H9 (cell line): ENCODE measurements at places on chromosomes 6 and 20.

DNA sequence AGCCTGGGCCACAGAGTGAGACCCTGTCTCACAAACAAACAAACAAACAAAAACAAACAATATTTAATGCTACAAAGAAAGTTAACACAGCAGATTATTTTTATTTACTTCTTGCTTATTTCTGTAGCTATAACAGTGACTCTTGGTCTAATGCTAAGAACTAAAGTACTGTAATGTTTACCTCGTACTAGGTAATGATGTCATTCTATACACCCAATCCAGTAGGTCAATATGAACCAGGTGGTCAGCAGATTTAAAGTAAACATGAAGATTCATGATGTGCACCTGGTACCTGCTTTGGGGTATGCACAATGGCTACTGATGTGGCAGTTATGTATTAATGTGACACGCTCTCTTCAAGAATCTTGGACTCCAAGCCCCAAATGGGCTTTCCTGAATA lies 36.6 kb upstream of the CARMIL1 start:
- DNase-seq: no peak

GRCh38 chr6:17640477-17640917 lies 40.4 kb downstream of the FAM8A1 start:
- no peak for DNase-seq

- no peak for DNase-seq
Measured at GRCh38 chr6:46756469-46757213, 9.9 kb downstream of the ANKRD66 start.

- DNase-seq: peak; percentile 59
Measured at GRCh38 chr6:11043961-11044711, at the start of gene ELOVL2. ELOVL2 (minus strand) TSS chr6:11044305; CDS start chr6:11044230, 75 bp downstream.

DNA sequence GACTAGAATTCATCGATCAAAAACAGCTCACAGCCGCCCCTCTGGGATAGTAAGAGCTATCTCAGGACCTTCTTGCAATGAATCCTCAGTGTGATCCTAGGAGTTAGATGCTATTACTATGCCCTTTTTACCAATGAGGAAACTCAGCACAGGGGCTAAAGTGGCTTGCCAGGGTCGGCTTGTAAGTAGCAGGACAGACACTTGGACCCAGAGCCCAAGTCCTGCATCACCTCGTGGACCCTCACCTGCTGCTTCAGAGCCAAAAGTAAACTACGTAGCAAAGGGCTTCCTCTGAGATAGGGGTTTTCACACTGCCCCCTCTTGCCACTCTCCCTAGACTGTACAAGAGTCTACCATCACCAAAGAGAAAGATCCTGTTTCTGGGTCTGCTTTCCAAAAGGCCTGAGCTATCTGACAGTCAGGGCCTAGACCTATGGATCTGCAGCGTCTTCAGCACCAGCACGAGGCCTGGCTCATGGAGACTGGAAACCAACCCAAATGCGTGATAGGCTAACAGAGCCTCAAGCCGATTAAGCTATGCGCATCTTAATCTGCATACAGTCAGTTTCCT lies 172.3 kb downstream of the ANKRD60 start:
- DNase-seq: no peak

DNA sequence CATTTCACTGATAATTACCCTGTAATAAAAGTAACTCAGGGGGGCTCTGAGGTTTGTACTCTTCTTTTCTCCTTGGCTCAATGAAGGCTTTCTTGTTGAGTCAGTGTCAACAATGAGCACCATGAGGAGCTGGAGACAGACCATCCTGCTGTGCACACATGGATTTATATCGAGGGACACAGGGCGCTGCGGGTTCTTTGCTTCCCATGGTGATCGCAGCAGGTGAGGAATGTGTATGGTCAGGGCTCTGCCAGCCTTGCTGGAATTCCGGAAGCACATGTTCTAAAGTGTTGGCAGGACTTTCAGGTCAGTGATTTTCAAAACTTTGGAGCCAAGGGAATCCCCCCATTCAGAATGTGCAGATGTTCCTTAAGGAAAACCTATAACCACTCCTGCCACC lies 27.1 kb downstream of the SMOC2 start:
- DNase-seq: no peak

DNA sequence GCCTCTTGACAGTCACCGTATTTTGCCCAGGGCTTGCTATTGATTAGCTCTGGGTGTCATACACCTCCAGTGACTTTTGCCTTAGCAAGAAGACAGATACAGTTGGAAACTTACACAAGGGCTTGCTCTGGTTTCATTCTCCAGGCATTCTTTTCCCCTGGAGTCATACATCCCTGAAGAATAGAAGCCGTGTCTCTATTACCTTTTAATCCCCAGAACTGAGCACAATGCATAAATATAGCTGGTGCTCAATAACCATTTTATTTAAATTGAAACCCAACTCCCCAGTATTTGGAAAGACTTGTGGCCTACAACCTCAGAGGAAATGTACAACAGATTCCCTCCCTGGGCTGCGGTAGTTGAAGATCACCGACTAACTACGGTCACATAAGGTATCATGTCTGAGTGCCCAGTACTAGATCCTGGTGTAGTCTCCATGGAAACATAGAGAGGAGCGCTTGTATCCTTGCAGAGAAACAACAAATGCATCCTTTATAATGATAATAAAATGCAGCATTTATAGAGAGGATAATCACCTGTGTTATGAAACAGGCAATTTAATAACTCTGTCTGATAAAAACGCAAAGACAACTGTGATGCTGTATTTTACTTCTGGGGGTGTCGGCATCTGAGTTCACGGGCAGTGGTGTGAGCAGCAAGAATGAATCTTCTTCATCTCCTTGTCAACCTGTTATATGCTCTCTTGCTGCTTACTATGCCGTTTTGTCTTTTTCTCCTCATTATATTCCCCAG lies 401.2 kb upstream of the AGPAT4 start:
- DNase-seq: no peak

DNA sequence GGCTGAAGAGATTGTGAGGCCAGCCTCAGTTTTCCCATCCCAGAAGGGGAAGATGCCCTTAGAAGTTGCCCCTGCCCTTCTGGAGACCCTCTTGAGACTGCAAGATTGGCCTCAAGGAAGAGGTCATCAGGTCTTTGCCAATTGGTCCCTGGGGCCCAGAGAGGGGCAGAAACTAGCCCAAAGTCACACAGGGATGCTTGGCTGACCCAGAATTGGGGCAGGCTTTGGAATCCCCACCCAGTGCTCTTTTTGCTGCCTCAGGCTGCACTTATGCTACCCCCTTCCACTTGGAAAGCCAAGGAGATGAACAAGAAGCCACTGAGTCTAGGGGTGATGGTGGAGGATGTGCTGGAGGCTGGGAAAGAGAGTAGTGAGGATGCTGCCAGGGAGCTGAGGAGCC lies 24.9 kb upstream of the FKBP1A start:
- DNase-seq: no peak

GRCh38 chr6:52390361-52390727 lies 28.4 kb downstream of the PAQR8 start:
- DNase-seq: no peak

DNA sequence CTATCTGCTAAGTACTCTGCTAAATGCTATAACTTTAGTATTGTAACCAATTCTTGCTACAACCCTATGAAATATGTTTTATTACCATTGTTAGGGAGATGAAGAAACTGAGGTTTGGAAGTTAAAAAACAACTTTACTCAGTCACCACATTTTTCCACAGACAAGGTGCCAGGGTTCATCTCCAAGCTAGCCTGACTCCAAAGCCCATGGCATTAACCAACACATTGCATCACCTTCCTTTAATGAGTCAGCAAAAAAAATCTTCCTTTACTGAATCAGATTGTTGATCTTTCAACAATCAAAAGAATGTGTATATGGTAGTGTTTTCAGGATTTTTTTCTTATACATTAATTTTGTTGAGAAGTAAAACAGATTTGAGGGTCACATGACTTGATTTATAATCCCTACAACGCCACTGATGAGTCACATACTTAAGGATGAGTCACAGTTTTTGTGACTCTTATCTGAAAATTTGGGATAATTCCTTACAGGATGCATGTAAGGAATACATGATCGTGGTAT lies 41.5 kb downstream of the MAN1A1 start:
- DNase-seq: no peak

DNA sequence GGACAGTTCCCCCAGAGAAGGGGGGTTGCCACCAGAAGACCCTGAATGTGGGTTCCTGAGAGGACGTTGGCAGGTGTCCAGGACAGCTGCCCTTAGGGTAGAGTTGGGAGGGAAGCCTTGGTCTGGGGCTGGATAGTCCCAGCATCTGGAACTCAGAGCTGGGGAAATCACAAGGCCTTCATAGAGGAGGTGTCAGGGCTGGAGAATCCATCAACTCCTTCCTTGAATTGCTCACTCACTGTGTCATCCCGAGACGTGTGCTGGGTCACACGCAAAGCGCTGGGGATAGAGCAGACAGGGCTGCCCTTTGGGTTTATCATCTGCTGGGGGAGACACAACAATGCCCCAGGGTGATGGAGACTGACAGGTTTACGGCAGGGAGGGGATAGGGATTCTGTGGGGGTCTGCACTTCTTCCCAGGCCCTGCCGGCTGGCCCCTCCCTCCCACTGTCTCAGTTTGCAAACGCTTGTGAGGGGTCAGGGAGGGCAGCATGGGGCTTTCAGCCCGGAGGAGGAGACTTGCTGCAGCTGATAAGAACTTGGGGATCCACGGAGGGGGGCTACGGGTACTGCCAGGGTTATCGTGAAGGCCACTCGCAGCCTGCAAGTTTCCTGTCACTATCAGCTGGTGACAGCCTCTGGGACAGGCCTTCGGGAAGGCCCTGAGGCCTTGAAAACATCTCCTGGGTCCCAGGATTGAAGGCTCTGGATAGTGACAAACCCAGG lies 18.6 kb downstream of the RBM38 start:
- no peak for DNase-seq

GRCh38 chr6:63819831-63820230 lies 184.2 kb downstream of the PHF3 start:
- DNase-seq: no peak

- no peak for DNase-seq
Measured at GRCh38 chr6:166222631-166223030, 55.0 kb upstream of the TBXT start.

DNA sequence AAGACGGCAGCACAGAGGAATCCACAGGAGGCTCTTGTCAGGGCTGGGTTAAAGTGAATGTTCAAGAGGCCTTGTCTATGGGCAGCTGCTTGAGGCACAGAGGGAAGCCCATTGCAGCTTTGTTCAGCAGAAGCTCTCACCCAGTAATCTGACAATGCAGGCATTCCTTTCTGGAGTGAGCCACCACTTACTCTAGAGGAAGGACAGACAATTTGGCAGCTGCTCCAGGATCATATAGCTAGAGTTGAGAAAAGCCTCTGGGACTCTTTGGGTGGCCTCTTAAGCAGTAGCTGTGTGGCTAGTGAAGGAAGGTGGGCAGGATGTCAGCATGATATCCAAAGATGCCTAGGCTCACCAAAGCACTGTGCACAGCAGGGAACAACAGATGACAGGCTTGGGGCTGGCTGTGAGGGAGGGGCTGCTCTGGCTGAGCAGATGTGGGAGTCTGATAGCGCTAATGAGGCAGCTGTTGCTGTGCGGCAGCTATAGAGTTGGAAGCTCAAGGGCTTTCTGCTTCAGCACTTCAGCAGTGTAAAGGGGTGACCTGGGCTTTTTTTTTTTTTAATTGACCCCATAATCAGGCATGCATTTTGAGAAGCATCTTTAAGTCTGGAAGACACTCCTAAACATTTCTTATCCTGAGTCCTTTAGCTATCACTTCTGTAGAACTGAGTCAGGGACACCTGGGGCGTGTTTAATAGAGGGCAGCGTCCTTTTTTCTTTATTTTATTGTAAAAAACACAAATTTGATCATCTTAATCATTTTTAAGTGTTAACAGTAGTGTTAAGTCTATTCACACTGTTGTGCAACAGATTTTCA lies 27.2 kb downstream of the CMTR1 start:
- DNase-seq: no peak

DNA sequence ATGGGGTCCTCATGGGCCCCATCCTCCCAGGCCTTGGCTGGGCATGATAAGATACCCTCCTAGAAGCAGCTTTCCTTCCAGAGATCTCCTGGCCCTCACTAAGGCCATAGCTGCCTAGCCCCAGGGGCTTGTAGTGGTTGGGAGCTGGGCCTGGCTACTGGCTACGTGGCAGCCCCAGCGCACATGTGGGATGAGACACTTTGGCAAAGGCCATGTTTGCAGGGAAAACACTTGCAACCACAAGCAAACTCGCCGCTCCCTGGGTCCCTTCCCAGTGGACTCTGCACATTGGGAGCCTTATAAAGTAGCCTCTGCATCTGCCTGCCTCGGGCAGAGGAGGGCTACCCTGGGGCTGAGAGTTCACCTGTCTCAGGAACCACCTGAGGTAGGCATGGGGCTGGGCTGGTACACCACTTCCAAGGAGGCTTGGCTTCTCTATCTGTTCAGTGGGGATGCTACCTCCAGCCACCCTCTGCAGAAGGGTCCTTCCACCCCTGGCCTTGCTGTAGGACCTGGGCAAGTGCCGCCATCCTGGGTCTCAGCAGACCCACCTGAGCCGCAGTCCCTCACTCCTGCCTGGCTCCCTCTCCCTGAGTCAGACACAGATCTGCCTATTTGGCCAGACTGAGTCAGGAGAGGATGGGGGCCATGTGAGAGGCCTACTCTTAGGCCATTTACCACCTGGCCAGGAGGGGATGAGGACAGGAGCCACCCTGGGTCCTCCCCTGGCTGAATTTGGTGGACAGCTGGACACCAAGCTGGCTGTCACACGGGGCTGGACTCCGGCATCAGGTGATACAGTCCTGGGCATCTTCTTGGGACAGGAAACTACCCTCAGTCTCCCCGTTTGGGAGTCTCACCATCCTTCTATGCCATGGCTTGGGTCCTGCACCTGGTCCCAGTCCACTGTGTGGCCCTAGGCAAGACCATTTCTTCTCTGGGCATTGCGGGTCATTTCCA lies at the start of gene BPIFB2:
TSS of gene BPIFB2 (plus strand) at position 329 of the 960 bp plus-strand sequence. CDS start 871 bp downstream, outside the sequence.
- no peak for DNase-seq

DNA sequence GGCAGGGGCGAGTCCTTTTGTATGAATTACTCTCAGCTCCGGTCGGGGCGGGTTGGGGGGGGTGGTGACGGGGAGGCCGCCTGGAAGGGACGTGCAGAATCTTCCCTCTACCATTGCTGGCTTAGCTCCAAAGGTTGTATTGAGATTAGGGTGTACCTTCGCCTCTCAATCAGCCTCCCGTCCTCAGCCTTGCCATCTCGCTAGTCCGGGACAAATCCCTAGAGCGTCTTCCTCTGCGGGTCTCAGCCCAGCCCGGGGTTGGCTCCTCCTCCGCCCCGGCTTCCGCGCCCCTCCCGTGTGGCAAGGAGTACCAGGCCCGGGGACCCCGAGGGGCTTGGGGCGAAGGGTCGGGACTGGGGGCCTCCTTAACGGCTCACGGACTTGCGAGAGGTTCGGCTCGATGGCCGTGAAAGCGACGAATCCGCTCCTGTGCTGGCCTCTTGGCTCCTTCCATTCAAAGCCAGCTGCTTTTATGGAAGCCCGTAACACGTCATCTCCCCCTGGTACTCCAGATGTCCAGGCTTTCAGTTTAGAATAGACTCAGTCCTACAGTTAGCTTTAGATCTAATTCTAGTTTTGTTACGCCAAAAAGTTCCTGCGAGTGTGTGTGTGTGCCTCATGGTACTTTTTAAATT lies 636 bp upstream of the EEF1A1 start:
- no peak for DNase-seq

- DNase-seq: no peak
Measured at GRCh38 chr20:10940941-10941340, 267.1 kb upstream of the JAG1 start.
